ENCODE measurements at places on chromosomes 4 and X. TPM values are rescaled to one million over a fixed set of nuclear protein-coding genes. Genes with fewer than 3 reads are reported as not detected.

Gene NDST3
- total RNA-seq = not detected

Gene CORIN
- total RNA-seq = not detected

Gene MAD2L1
- total RNA-seq = 32.2 TPM

Gene ZNF711
- total RNA-seq = 3.5 TPM

Gene P2RY8
- total RNA-seq = not detected

Gene MSX1
- total RNA-seq = 10.6 TPM

Gene P2RY4
- total RNA-seq = not detected

Gene COQ2
- total RNA-seq = 17.5 TPM

Gene HSFX3
- total RNA-seq = not detected

Gene GC
- total RNA-seq = not detected

Gene SPANXN4
- total RNA-seq = not detected

Gene SSX4
- not detected for total RNA-seq

Gene GABRB1
- total RNA-seq = not detected

Gene GPM6B
- 2.3 TPM for total RNA-seq

Gene PPP1R2C
- total RNA-seq = not detected

Gene RADX
- under 0.01 TPM for total RNA-seq

Gene IL2RG
- not detected for total RNA-seq

Gene BANK1
- under 0.01 TPM for total RNA-seq

Gene VCX2
- not detected for total RNA-seq

Gene HSFX4
- not detected for total RNA-seq

Gene RAB41
- total RNA-seq = not detected

Gene CFI
- 37.5 TPM for total RNA-seq

Gene PDGFRA
- 1.6 TPM for total RNA-seq

Gene SUPT20HL1
- not detected for total RNA-seq

Gene KIT
- total RNA-seq = 24.0 TPM

Gene SULT1E1
- total RNA-seq = 555 TPM

Gene CT45A1
- not detected for total RNA-seq

Gene OCIAD1
- total RNA-seq = 97.4 TPM

Gene CCKAR
- not detected for total RNA-seq

Gene GASK1B
- total RNA-seq = 95.3 TPM

Gene NPY1R
- total RNA-seq = 0.15 TPM

Gene ODAPH
- not detected for total RNA-seq

Gene GLRA2
- not detected for total RNA-seq

All from epithelial cell of umbilical artery (primary cell).